ENCODE measurements at places on chromosomes 12 and 14.

- DNase-seq: no peak
Observed at GRCh38 chr14:95701846-95702221, 12.1 kb downstream of the TCL1A start.

DNA sequence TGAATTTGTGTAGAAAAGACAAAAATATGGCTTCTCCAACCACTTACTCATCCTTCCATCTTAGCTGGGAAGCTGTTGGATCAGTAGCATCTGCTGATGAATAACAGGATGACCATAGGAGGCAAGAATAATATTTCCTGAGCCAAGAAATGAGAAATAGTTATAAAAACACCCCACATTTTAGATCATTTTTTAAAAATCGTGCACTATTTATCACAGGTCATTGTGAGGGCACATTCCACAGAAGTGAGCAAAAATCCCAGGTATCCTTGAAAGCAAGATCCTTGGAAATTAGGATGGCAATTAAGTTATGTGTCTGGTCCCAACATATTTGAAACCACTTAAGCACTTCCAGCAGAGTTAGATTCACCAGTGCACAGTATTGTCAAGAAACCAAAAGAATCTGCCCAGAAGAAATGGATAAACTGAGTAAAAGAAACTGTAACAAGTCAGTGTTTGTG is 8.4 kb downstream of the FAR2 start:
- DNase-seq: no peak

GRCh38 chr14:47278233-47278842 is 397.1 kb downstream of the MDGA2 start:
- peak; percentile 0 for DNase-seq

DNA sequence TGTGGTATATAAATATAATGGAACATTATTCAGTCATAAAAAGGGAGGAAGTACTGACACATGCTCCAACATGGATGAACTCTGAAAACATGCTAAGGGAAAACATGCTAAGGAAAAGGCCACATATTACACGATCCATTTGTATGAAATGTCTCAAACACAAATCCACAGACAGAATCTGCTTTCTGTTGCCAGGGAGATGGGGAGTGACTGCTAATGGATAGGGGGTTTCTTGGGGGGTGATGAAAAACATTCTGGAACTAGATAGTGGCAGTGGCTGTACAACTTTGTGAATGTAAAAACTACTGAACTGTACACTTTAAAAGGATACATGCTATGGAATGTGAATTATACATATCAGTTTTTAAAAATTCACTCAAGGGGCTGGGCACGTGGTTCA is 6.6 kb downstream of the PPTC7 start:
- DNase-seq: no peak

DNA sequence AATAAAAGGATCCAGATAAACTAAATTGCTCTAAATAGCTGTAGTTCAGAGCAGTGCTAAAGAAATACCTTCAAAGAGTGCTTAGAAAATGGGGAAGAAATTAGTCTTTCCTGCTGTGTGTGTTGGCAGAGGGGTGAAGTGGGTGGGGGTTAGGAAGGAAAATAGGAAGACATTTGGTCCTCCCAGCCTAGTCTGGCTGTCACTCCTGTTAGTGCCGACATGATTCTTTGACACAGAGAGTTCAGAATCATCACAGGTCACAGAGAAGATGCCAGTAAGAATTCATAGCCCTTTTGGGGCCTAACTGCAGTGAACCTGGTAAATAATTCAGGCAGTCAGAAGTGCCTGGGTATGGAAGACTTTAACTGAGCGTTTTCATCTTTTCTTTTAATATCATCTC is 74.8 kb downstream of the FLRT2 start:
- no peak for DNase-seq

DNA sequence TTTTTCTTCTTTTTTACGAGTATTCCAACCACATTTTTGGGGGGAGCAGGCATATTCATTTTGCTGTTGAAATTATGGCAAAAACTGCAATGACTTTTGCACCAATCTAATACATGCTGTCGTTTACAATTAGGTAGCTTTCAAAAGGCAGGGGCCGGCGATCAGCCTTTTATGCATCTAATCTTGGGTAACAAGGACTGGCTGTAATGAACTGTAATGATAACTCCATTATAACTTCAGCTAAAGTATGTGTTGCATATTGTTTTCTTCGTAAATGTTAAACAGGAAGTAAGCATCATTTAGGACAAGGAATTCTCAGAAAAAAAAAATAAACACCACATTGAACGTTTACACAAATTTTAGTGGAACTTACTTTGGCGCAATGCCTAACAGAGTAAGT is 30.3 kb upstream of the KLRF1 start:
- DNase-seq: no peak

GRCh38 chr12:27025116-27025515 is 2.8 kb downstream of the MED21 start:
- no peak for DNase-seq
